ENCODE measurements at places on chromosomes 16 and 17. TPM values are rescaled to one million over a fixed set of nuclear protein-coding genes. Genes with fewer than 3 reads are reported as not detected.

Gene ARHGAP23
- 32.4 TPM for total RNA-seq

Gene NPIPA8
- not detected for total RNA-seq

Gene SALL1
- not detected for total RNA-seq

Gene ADGRG1
- total RNA-seq: 12.3 TPM

Gene CASKIN2
- total RNA-seq: 7.0 TPM

Gene VAT1L
- 3.6 TPM for total RNA-seq

Gene KLHL36
- 42.2 TPM for total RNA-seq

Gene KRT32
- not detected for total RNA-seq

Gene CES5A
- not detected for total RNA-seq

Gene NUFIP2
- 25.0 TPM for total RNA-seq

Gene SOX8
- 0.30 TPM for total RNA-seq

Gene CHST5
- total RNA-seq: not detected

Gene OSBPL7
- 11.1 TPM for total RNA-seq

Gene PYCARD
- 95.5 TPM for total RNA-seq

Gene KAT8
- 37.7 TPM for total RNA-seq

Gene SLC2A4
- total RNA-seq: 0.30 TPM

Gene CMTM4
- 10.4 TPM for total RNA-seq

Gene MARF1
- total RNA-seq: 6.5 TPM

Gene CEP112
- 10.0 TPM for total RNA-seq

Gene ASPHD1
- total RNA-seq: 1.2 TPM

Gene ITGA2B
- under 0.01 TPM for total RNA-seq

Gene OTOP2
- not detected for total RNA-seq

Gene MAPT
- under 0.01 TPM for total RNA-seq

Gene YPEL2
- 85.0 TPM for total RNA-seq

Gene PLA2G10
- total RNA-seq: not detected

Gene NDRG4
- 21.1 TPM for total RNA-seq

Gene ADAMTS18
- 0.76 TPM for total RNA-seq

Gene NKD1
- under 0.01 TPM for total RNA-seq

Gene FBXW10
- not detected for total RNA-seq

Gene CACNG1
- total RNA-seq: not detected

Gene RNF157
- total RNA-seq: 0.65 TPM

Gene TVP23A
- total RNA-seq: not detected

Gene WNK4
- total RNA-seq: 0.32 TPM

Gene KRT9
- total RNA-seq: not detected

Gene STX1B
- total RNA-seq: under 0.01 TPM

Gene NUPR1
- total RNA-seq: under 0.01 TPM

Gene SLC52A1
- under 0.01 TPM for total RNA-seq

Gene P2RX5
- total RNA-seq: 0.32 TPM

Gene TOP2A
- 77.6 TPM for total RNA-seq

Gene HYDIN
- total RNA-seq: not detected

Gene KRTAP4-3
- total RNA-seq: not detected

Gene VPS4A
- total RNA-seq: 40.7 TPM

Gene KRT17
- 0.32 TPM for total RNA-seq

Gene CIAO2B
- 169 TPM for total RNA-seq

Gene SMIM5
- total RNA-seq: under 0.01 TPM

Gene PRCD
- total RNA-seq: not detected

Gene TRPV3
- total RNA-seq: not detected

Gene KRTAP16-1
- total RNA-seq: not detected

Gene FAM117A
- 1.6 TPM for total RNA-seq

Gene NECAB2
- total RNA-seq: not detected

Gene BANP
- 17.2 TPM for total RNA-seq

Gene LDHD
- 1.4 TPM for total RNA-seq

Gene C1QL1
- not detected for total RNA-seq

Gene KRTAP4-5
- total RNA-seq: not detected

All from epithelial cell of umbilical artery (primary cell).